ENCODE measurements at places on chromosomes 4 and X. TPM values are rescaled to one million over a fixed set of nuclear protein-coding genes. Genes with fewer than 3 reads are reported as not detected.

Gene NALF2
- total RNA-seq, result 1.5 TPM

Gene THOC2
- 175 TPM for total RNA-seq

Gene SPATA4
- 0.93 TPM for total RNA-seq

Gene ALG13
- total RNA-seq, result 67.1 TPM

Gene RPL39
- 2,126 TPM for total RNA-seq

Gene FGFBP2
- total RNA-seq, result not detected

Gene AVPR2
- 0.99 TPM for total RNA-seq

Gene FGA
- total RNA-seq, result not detected

Gene DGKK
- 0.16 TPM for total RNA-seq

Gene SORCS2
- total RNA-seq, result 59.2 TPM

Gene GATA1
- total RNA-seq, result 0.44 TPM

Gene HSFX3
- total RNA-seq, result not detected

Gene FRMPD4
- total RNA-seq, result 2.0 TPM

Gene TCEAL3
- total RNA-seq, result 18.3 TPM

Gene TLR3
- 2.7 TPM for total RNA-seq

Gene UGT2B7
- total RNA-seq, result 0.71 TPM

Measured in camera-type eye (tissue), 1 donor.